HCT116 (cell line): ENCODE measurements at places on chromosomes 2 and 18. TPM values are rescaled to one million over a fixed set of nuclear protein-coding genes. Genes with fewer than 3 reads are reported as not detected.

The SLC19A3 gene
- total RNA-seq, result not detected

The MAPK4 gene
- total RNA-seq, result 0.89 TPM

The POU3F3 gene
- total RNA-seq, result not detected

The SLC39A10 gene
- 59.0 TPM for total RNA-seq

The RGPD4 gene
- 0.07 TPM for total RNA-seq

The TMEM169 gene
- total RNA-seq, result 0.42 TPM

The CPO gene
- 0.32 TPM for total RNA-seq
